ENCODE measurements at places on chromosomes 12 and 14. TPM values are rescaled to one million over a fixed set of nuclear protein-coding genes. Genes with fewer than 3 reads are reported as not detected.

The COA8 gene
- 33.8 TPM for total RNA-seq

The TAS2R9 gene
- total RNA-seq, result 0.14 TPM

The SRRM4 gene
- total RNA-seq, result not detected

The LUM gene
- total RNA-seq, result under 0.01 TPM

The PRB4 gene
- total RNA-seq, result not detected

The RASSF3 gene
- total RNA-seq, result 10.3 TPM

The SETD1B gene
- 9.7 TPM for total RNA-seq

The TMEM63C gene
- total RNA-seq, result 1.4 TPM

The CD69 gene
- not detected for total RNA-seq

The KLHL33 gene
- not detected for total RNA-seq

The BATF gene
- total RNA-seq, result 9.6 TPM

The RPL6 gene
- 1,261 TPM for total RNA-seq

Measured in nasal cavity respiratory epithelium epithelial cell of viscerocranial mucosa (primary cell).